ENCODE measurements at places on chromosomes 5 and 9. TPM values are rescaled to one million over a fixed set of nuclear protein-coding genes. Genes with fewer than 3 reads are reported as not detected.
A peak's percentile ranks its signal among the peaks of the same experiment; 100 is the strongest.

- no peak overlapping the region for H3K27ac ChIP-seq
- no peak for DNase-seq
- no peak overlapping the region for H3K4me3 ChIP-seq
- no peaks in the 10 kb centered on the region for H3K36me3 ChIP-seq
- no peaks in the 10 kb centered on the region for H3K4me1 ChIP-seq
Measured at GRCh38 chr9:34541540-34541939, 18.8 kb upstream of the ENHO start.

Gene ZNF883
- total RNA-seq = not detected

DNA sequence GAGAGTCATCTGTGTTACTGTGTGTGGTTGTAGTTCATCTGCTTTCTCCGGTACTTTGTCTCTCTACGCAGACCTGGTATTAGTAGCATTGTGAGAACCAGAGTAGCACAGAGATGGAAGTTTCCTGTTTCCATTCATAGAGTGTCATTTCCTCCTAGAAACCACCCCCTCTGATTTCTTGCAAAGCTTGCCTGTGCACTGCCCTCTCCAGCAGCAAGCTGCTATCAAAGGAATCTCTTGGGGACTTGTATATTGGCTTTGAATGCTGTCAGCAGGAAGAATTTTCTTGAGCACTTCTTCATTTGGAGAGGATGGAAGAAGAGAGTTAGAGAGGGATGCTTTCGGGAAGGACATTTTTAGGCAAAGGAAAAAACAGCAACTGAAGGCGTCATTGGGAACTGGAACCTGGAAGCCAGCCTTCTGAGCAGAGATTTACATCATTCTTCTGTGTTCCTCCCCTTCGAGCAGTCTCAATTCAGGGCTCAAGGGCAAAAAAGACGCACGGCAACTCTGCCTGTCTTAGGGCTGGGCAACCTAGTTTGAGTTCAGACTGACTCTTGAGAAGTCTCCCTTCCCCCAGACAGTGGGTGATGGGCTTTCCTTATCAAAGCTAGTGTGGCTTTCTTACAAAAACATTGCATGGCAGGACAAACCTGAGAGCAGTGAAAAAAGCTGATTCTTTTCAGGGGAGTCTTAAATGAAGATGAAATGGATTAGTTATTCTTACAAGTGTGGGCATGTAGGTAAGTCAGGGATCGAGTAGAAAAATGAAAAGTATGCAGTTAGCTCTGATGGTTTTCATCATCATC lies 226.3 kb downstream of the AOPEP start:
- no peak overlapping the region for H3K4me3 ChIP-seq
- peaks cover 22% of the 10 kb centered on the region for H3K36me3 ChIP-seq
- no peak for DNase-seq
- no peak overlapping the region for H3K27ac ChIP-seq
- H3K4me1 ChIP-seq = peaks cover 15% of the 10 kb centered on the region
- no peaks in the 10 kb centered on the region for H3K27me3 ChIP-seq

DNA sequence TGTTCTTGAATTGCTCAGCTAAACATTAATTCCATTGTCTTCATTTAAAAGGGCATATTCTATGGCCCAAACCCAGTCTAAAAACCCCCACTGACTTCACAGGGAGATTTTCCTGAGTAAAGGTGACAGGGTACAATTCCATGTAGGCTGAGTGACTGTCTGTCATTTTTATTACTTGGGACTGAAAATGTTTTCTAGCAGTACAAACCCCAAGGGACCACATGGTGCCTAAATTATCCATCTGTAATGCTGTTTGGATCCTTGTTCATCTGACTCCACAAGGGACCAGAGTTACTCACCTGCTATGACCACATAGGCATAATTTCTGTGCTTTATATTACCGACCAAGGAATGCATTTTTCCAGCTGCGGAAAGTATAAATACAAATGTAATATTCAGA lies 349.1 kb downstream of the ZNF608 start:
- H3K27ac ChIP-seq = no peak overlapping the region
- H3K36me3 ChIP-seq = no peaks in the 10 kb centered on the region
- H3K4me3 ChIP-seq = no peak overlapping the region
- H3K27me3 ChIP-seq = no peaks in the 10 kb centered on the region

Gene PHF24
- total RNA-seq = not detected

GRCh38 chr5:134989266-134989830 lies 21.6 kb downstream of the CATSPER3 start:
- no peaks in the 10 kb centered on the region for H3K36me3 ChIP-seq
- H3K27ac ChIP-seq = no peak overlapping the region
- no peaks in the 10 kb centered on the region for H3K4me1 ChIP-seq
- H3K27me3 ChIP-seq = 0 out of 2 replicates have a peak, but pooled peaks cover 12% of the 10 kb centered on the region
- H3K4me3 ChIP-seq = no peak overlapping the region

DNA sequence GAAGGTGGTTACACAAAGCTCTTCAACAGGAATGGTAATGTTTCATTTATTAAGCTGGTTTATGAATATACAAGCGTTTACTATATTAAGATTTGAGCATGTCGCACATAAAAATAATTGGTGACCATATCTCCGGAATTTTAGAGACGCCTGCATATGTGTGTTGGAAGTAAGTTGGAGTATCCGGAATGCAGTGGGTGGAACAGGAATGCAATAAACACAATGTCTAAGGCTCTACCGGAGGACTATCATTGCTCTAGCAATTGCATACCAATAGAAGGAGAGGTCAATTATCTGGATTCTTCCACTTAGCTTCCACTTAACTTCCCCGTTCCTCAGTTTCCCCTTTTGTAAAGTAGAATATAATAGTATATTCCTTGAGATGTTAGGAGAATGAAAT lies 1.1 kb upstream of the CEP78 start:
- peaks cover 12% of the 10 kb centered on the region for H3K36me3 ChIP-seq
- H3K27me3 ChIP-seq = no peaks in the 10 kb centered on the region
- H3K4me3 ChIP-seq = peak overlapping the region; percentile 91
- peaks cover 12% of the 10 kb centered on the region for H3K4me1 ChIP-seq
- peak overlapping the region; percentile 79 for H3K27ac ChIP-seq

GRCh38 chr5:14525397-14525796 lies 56.2 kb upstream of the OTULINL start:
- no peaks in the 10 kb centered on the region for H3K36me3 ChIP-seq
- no peaks in the 10 kb centered on the region for H3K4me1 ChIP-seq
- DNase-seq = peak; percentile 25
- H3K4me3 ChIP-seq = no peak overlapping the region
- H3K27me3 ChIP-seq = no peaks in the 10 kb centered on the region

DNA sequence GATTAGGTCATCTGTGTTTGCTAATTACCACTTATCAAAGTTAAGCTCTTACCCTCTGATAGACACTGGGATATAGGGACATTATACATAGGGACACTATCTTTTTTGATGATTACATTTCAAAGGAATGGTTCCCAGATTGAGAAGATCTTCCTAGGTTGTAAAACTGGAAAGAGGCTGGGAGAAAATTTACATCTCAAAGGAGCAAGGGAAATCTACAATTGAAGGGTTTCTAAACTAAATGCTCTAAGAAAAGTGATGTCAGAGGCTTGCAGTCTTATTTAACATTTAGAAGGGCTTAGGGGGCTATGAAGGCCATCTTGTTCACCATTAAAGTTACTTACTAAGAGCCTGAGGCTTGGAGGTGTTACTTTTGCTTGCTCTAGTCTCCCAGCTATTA lies 242.8 kb downstream of the PRR16 start:
- no peak overlapping the region for H3K4me3 ChIP-seq
- no peaks in the 10 kb centered on the region for H3K4me1 ChIP-seq
- no peak overlapping the region for H3K27ac ChIP-seq
- H3K36me3 ChIP-seq = no peaks in the 10 kb centered on the region

- H3K27ac ChIP-seq = no peak overlapping the region
- H3K4me3 ChIP-seq = no peak overlapping the region
- no peaks in the 10 kb centered on the region for H3K36me3 ChIP-seq
- H3K27me3 ChIP-seq = no peaks in the 10 kb centered on the region
- DNase-seq = no peak
Measured at GRCh38 chr9:27356446-27356845, 59.5 kb upstream of the EQTN start.

DNA sequence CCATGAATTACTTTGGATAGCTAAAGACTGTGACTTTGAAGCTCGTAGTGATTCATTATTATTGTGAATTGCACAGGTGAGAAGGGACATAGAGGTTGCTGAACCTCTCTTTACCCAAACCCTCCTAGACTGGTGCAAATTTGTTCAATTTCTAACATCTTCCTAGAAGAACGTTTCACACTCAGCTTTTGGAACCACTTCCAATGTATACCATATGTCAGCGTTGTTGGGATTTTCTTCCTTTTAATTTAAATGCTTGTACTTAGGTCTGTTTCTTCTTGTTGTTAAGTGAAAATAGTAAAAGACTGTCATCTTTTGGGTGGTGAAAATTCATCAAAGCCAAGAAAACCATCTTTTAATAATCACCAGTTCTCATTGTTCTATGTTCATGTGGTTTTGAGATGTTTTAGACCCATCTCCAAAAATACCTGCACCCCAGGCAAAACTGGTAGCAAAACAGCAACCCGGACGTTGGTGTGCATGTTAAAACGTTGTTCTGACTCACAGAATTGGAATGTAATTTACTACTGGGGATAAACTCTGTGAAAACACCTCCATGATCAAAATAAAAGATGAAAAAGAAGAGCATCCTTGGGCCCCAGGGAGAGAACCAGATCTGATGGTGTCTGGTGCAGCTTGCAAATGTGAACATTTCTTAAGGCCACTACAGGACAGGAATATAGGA lies 238.3 kb downstream of the NPR3 start:
- DNase-seq = no peak
- H3K27me3 ChIP-seq = no peaks in the 10 kb centered on the region
- H3K36me3 ChIP-seq = no peaks in the 10 kb centered on the region
- no peaks in the 10 kb centered on the region for H3K4me1 ChIP-seq
- H3K27ac ChIP-seq = no peak overlapping the region
- H3K4me3 ChIP-seq = no peak overlapping the region

DNA sequence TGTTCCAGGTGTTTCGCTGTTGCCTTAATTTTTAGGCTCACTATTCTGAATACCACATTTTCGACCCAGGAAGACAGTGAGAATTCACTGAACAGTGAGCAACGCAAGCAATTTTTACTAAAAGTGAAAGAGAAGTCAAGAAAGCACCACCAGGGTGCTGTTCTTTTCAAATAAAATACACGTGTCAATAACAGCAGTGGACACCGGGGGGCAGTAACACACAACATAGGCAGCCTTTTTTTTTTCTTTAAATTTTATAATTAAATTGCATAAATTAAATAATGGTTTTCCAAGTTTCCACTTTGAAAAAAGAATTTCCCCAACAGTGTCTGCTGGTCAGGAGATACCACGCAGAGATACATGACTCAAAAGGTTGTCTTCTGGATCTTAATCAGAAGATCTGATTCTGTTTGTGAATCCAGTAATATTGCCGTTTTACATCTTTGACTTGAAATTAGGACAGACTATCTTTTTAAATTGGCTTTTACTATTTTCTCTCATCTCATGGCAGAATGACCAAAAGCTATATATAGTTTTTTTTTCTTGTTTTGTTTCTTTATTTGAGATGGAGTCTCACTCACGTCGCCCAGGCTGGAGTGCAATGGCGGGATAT lies 47.1 kb upstream of the SH3GL2 start:
- H3K4me1 ChIP-seq = no peaks in the 10 kb centered on the region
- H3K27me3 ChIP-seq = no peaks in the 10 kb centered on the region
- no peak overlapping the region for H3K4me3 ChIP-seq
- H3K27ac ChIP-seq = no peak overlapping the region

Gene UIMC1
- 24.4 TPM for total RNA-seq

GRCh38 chr5:114418176-114419066 lies 56.6 kb downstream of the KCNN2 start:
- DNase-seq = no peak
- no peak overlapping the region for H3K4me3 ChIP-seq
- no peaks in the 10 kb centered on the region for H3K36me3 ChIP-seq
- peaks cover 12% of the 10 kb centered on the region for H3K27me3 ChIP-seq

DNA sequence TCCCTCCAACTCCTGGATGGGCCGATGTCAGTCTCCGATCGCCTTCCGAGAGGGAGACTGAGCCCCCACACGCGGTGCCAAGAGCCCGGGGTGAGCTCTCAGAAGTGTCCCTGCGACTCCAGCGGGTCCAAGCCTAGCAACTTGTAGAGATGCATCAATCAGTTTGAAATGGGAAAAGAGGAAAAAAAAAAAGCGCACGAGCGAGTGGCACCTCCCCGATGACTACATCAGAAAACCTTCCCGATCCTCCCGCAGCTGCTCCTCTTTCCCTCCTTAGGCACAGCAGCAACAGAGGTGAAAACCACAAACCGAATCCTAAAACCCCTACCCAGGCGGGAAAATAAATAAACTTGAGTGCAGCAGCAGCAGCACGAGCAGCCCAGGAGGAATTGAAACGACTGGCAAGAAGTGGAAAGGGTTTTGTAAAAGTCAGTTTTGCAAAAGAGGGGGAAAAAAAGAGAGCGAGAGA lies 1.0 kb upstream of the EFNA5 start:
- H3K27me3 ChIP-seq = peaks cover 56% of the 10 kb centered on the region
- peak overlapping the region; percentile 46 for H3K4me3 ChIP-seq
- peak overlapping the region; percentile 30 for H3K27ac ChIP-seq
- no peaks in the 10 kb centered on the region for H3K36me3 ChIP-seq
- DNase-seq = peak; percentile 62

Gene SLC6A19
- total RNA-seq = not detected

DNA sequence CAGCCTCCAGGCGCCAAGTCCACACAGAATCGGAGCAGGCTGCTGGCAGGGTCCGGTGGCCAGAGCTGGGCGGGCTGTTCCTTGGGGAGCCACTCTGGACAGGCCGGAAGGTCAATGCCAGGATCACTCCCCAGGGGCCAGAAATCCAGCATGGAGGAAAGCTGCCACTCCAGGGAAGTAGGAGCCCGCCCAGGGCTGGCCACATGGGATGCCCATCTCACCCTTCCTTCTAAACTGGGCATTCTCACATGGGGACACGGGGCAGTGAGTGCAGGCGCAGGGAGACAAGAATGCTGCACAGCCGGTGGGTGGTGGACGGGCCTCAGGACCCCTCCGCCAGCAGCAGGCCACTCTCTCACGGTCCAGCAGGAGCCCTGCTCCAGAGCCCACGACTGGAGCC lies 58.2 kb downstream of the ADAMTS2 start:
- H3K36me3 ChIP-seq = no peaks in the 10 kb centered on the region
- H3K27ac ChIP-seq = no peak overlapping the region
- H3K4me1 ChIP-seq = no peaks in the 10 kb centered on the region

DNA sequence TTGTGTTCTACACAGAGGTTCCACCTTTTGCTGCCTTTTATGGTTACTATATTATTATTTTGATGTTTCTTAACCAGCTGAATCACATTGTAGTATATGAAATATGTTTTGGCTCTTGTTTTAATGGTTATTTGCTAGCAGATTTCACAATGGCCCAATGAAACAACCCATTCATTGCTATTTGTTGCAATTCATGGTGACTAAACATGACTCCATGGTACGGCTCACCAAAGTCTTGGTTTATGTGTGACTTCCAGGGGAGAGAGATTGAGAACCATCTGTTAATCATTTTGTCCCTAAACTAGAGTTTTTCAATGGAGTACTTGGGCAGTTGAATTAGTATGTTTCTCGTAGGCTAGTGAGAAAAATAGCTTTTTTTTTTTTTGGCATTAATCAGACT lies 108.4 kb downstream of the GHR start:
- H3K27me3 ChIP-seq = no peaks in the 10 kb centered on the region
- H3K4me1 ChIP-seq = no peaks in the 10 kb centered on the region
- no peak overlapping the region for H3K27ac ChIP-seq
- no peaks in the 10 kb centered on the region for H3K36me3 ChIP-seq
